ENCODE measurements at places on chromosomes 2 and 18. TPM values are rescaled to one million over a fixed set of nuclear protein-coding genes. Genes with fewer than 3 reads are reported as not detected.

Gene UGT1A8
- not detected for total RNA-seq

Gene GKN1
- total RNA-seq = not detected

Gene ASAP2
- total RNA-seq = 32.2 TPM

Gene ACADL
- total RNA-seq = 8.2 TPM

Gene NT5C1B
- total RNA-seq = not detected

Gene C2orf66
- not detected for total RNA-seq

Gene REG3G
- total RNA-seq = not detected

Gene BMP10
- not detected for total RNA-seq

Gene TMEM185B
- total RNA-seq = 15.1 TPM

Gene CYBRD1
- total RNA-seq = 10.2 TPM

Gene SLC9A4
- total RNA-seq = under 0.01 TPM

Gene IL18RAP
- 0.41 TPM for total RNA-seq

Gene TMEM247
- total RNA-seq = not detected

Gene KIAA2012
- total RNA-seq = 0.82 TPM

Gene LINC00305
- not detected for total RNA-seq

Gene PDE11A
- total RNA-seq = 1.2 TPM

Gene FAM237A
- not detected for total RNA-seq

Gene LIMS3
- 0.82 TPM for total RNA-seq

Gene LBH
- 68.9 TPM for total RNA-seq

Gene VPS4B
- 40.8 TPM for total RNA-seq

Gene IL1R2
- total RNA-seq = not detected

Gene DSEL
- total RNA-seq = 51.4 TPM

Gene ITGB1BP1
- 45.7 TPM for total RNA-seq

Gene RIT2
- total RNA-seq = 29.3 TPM

Gene COL4A3
- under 0.01 TPM for total RNA-seq

Gene EML6
- 5.3 TPM for total RNA-seq

Gene AQP12B
- total RNA-seq = not detected

Gene ADAM23
- 20.0 TPM for total RNA-seq

Gene ZNG1B
- total RNA-seq = 37.5 TPM

Gene SFT2D3
- total RNA-seq = 10.2 TPM

Gene MEIS1
- 39.5 TPM for total RNA-seq

Gene ERCC3
- 46.1 TPM for total RNA-seq

Gene HNRNPLL
- total RNA-seq = 77.9 TPM

Gene GBX2
- total RNA-seq = 0.41 TPM

Gene MAB21L4
- not detected for total RNA-seq

Gene STEAP3
- under 0.01 TPM for total RNA-seq

Gene TNFRSF11A
- total RNA-seq = 0.82 TPM

Gene ITPRIPL1
- total RNA-seq = 4.9 TPM
